ENCODE measurements at places on chromosomes 1 and 21. TPM values are rescaled to one million over a fixed set of nuclear protein-coding genes. Genes with fewer than 3 reads are reported as not detected.

DNA sequence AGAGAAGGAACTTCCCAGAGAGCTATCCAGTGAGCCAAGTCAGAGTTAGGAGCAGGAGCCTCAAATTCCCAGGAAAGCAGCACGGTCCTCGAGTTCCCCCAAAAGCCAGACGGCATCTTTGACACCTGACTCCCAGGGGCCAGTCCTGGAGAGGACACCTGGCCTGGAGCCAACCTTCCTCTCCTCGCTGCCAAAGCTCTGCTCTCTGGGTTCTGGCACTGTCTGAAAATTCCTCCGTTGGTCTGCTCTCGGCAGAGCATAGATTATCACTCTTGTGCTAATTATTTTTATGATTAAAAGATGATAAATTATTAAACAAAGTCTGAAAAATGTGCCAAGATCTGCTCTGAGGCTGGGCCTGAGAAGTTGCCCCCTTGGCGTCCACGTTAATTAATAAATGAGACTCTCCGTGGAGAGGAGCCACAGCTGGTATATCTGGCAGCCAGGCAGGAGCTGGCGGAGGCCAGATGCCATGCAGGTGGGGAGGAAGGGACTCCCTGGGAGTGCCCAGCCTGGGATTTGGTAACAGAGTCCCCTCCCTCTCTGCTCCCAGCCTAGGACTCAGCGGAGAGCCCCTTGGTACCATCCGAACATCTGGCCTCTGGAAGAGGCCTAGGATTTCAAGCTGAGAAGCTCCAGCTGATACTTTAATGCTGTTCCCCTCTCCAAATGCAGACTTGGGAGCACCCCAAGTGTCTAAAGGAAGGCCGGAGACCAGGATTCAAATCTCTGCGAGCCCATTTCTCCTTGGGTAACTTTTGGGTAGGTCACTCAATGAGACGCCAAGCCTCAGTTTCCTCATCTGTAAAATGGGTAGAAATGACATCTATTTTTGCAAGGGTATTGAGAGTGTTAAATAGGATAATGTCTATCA lies 163.7 kb upstream of the POU3F1 start:
- peak; percentile 46 for DNase-seq

- no peak for DNase-seq
Measured at GRCh38 chr1:15717418-15718125, 18.5 kb upstream of the SLC25A34 start.

DNA sequence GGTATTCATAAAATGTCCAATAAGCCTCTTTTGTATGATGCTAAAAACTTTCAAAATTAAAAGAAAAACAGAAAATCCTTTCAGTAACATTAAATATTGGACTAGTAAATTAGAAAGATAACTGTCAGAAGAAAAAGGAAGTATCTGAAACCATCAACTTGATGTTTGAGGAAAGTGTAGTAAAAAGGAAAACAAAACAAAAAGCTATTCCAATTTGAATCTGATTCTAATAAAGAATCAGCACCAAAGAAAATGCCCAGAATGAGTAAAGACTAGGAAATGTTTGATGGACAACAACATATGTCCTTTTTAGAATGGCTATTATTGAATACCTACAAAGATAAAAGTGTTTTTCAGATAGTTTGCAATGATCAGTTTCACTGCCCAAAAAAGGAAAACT lies 79.9 kb upstream of the RBM34 start:
- DNase-seq, result no peak

DNA sequence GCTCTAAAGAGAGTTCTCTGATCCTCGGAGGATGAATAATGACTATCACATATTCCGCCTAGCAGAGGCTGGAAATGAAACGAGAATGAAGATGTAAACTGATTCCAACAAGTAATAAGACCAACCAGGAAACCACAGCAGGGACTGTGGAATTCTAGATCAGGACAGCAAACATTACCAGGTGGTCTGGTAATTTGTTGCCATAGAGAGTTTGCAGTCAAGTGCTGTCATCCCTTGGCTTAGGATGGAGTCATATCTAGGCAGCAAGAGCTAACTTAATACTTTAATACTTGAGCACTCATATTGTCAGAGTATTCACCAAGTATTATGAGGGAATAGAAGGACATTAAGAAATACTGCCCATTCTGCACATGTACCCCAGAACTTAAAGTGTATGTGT lies 45.1 kb upstream of the MUTYH start:
- no peak for DNase-seq

DNA sequence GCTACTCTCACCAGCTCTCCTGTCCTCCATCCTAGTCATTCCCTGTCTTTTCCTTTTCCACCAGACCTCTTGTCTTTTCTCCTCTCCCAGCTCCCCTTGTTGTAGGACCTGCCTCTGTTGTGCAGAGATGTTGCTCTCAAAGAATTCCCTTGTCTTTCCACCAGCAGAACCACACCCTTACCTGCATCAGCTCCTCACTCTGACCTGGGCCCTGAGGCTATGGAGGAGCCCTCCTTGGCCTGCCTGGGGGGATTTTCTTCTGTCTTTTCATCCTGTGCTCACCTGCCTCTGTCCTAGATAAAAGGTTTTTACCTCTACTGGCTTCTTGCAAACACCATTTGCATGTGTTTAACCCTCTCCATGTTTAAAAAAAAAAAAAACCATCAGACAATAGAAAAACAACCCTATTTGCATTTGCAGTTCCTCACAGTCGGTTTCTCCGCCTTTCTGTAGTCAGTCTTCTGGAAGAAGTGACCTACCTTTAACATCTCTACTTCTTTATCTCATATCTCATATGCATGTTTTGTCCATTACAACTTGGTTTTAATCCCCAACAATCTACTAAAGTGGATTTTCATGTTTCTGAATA lies 12.1 kb downstream of the FCRL5 start:
- no peak for DNase-seq

DNA sequence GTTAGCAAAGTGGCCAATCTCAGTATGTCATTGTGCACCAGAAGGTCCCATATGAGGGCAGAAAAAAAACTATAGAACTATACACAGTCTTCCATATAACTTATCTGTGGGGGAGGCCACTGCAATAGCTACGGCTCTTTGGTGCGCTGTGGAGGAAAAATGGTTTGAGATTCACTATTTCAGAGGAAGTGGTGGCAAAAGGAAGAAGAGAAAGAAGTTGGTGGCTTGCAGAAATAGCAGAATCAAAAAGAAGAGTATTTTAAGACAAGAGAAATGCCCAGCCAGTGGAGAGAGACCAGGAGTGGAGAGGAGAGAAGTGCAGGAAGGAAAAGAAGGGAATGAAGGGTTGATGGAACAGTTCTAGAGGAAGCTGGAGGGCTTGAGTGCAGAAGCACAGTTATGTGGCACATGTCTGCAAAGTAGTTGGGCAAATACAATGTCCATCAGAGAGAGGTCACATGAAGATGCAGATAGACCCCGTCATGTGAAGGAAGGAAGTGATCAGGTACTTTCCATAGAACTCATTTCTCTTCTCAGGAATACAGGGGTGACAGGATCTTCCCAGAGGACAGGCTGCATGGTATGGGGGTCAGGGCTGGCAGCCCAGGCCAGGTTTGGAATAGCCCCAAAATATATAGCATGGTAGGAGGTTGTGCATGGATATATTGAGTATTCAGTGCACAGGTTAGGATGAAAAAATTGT lies 64.6 kb downstream of the RUNX1 start:
- DNase-seq, result no peak

- no peak for DNase-seq
Measured at GRCh38 chr1:51623025-51623424, 6.1 kb downstream of the OSBPL9 start.

The BRINP3 gene
- 3.0 TPM for total RNA-seq

The PYHIN1 gene
- total RNA-seq, result 0.55 TPM

The ACTA1 gene
- total RNA-seq, result 1,063 TPM
